ENCODE measurements at places on chromosomes 2 and 18.

- no peak for DNase-seq
These were observed 695.5 kb downstream of the LRRTM4 start for GRCh38 chr2:76826691-76827090.

DNA sequence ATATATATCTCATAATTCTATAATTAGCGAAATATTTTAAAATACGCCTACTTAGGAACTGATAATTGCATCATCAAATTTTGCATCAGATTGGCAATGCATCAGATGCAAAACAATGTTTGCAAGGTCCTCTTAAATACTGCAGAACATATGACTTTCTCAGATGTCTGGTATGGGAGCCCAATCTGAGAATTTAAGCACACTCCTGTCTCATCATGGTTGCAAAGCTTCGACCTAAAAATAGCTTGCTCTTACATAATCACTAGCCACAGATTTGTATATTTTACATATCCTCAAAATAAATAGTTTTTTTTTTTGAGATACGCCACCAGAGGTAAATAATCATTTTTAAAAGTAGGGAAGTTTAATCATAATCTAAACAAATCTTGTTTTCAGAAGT lies 123.2 kb downstream of the CABYR start:
- DNase-seq: peak; percentile 82

DNA sequence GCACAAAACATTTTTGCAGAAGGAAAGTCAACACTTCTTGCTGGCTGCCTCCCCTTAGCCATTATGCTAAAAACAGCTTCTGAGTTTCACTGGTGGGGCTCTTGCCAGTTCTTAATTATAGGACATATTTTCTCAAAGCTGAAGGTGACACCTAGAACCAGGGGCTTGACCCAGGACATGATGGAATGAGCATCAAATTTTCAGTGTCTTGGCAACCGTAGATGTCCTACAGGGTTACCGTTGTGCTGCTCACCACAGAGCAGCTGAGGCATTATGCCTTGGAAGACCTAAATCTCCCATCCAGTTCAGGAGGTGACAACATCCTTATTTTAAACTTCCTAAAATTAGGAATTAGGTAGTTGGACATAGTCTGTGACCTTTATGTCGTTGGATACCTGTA lies 46.7 kb downstream of the TMEM185B start:
- DNase-seq: no peak

DNA sequence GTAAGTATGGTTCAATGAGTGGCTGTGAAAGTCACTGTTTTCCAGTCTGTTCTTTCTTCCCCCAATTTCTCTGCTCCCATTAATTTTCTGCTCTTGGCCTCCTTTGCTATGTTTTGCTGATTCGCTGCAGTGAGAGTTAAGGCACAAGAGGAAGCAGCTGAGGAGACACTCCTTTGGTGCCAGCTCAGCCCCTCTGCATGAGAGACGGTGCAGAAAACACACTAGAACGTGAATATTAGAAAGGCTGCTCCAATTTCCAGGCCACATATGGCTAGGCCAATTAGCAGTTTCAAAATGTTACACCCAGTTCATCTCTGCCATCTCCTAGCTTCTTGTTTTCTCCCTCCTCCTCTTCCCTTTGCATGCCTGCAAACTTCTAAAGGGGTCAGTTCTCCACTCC lies 38.9 kb downstream of the AKAIN1 start:
- peak; percentile 49 for DNase-seq

- no peak for DNase-seq
These were observed 80.1 kb downstream of the MBP start for GRCh38 chr18:77052297-77052982.

DNA sequence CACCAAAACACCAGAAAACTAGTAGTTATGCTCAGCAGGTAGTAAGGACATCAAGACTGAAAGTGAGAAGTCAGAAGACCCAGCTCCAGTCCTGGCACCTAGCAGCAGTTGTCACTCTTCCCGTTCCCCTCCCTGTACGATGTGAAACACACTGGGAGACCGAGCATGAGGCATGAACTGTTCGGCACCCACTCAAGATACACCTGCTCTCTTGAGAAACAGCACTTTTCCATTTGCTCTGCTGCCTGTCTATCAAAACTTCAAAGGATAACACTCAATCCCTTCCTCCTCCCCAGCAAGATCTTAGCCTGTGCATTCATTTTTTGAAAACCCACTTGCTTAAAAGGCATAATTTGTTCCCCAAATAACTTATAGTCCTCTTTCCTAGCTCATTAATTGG lies 123.9 kb downstream of the PLEKHM3 start:
- DNase-seq: no peak

GRCh38 chr18:62925031-62925688 lies 209.8 kb downstream of the PHLPP1 start:
- DNase-seq: peak; percentile 27

DNA sequence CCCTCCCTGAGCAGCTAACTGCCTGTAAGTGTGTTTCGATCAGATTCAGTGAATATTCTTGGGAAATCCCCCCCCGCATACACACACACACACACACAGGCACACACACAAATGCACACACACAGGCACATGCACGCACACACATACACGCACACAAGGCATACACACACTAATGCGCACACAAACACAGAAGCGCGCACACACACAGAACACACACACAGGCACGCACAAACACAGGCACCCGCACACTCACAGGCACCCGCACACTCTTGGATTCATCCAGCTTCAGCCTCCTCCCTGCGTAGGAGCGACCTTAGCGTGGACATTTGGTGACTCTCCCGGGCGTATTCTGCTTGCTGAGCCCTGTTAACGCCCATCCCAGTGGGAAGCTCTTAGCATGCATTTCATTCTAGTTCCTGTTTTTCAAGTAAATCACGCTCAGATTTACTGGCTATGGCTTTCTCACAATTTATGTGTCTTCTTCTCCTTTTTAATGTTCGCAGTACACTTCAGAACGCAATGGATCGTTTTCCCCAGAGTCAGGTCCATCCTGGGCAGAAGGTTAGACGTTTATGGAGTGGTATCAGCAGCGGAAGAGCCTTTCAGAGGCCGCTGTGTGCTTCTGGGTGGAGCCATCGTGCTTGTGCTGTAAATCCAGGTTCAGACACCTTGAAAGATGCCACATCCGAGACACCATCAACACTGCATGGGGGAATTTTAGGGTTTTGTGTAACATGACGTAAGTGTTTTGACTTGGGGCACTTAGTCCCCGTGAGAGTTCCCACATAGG lies 656.6 kb downstream of the GALR1 start:
- no peak for DNase-seq

GRCh38 chr2:200786423-200786822 lies 25.3 kb upstream of the BZW1 start:
- DNase-seq: no peak

Measured in brain (organoid and tissue), 16 donors.